ENCODE measurements at places on chromosomes 11 and 22.

DNA sequence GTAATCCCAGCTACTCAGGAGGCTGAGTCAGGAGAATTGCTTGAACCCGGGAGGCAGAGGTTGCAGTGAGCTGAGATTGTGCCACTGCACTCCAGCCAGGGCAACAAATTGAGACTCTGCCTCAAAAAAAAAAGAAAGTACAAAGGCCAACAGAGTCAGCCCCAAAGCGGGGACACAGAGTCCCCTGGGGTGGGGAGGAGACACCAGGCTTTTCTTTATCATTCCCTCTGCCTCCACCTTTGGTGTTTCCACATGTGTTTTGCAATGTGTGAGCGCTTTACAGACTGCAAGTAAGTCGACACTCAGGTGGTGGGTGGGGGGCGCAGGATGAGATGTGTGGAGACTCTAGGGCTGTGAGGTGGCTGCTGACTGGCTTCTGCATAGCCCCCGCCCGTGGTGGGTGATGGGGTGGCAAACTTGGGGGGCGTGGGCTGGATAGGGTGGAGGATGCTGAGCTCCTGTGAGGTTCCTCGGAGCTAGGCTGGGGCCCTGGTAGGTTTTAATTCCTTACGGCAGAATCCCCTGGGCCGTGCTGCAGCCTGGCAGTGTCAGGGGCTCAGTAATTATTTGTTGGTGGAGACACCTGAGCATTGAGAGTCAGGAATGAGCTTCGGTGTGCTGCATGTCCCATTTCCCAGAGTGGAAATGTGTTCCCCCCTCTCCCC, 177.2 kb downstream of the CTTN start:
- DNase-seq = no peak

DNA sequence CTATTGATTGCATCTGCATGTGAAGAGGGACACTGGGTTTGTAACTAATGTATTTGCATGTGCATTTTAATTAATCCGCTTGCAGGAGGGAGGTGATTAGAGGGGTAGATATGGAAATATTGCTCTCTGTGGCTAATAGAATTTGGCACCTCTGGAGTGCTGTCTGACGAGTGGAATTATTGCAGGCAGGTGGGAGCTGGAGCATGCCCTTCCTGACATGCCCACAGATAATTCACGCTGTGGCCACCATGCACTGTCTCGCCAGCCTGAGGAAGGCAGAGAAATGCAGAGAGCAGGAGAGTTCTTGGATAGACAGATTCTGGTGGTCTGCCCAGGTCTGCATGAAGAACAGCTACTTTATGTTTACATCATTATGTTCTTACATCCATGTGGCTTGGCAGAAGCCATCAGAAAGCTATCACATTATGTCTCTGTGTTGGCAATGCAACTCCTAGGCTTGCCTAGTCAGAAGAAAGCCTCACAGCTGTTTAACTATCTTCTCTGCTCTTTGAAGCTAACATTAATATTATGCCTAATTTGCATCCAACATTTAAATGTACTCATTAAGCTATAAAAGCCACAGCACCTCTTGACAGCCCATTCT, 89.4 kb upstream of the DRD2 start:
- DNase-seq = no peak

DNA sequence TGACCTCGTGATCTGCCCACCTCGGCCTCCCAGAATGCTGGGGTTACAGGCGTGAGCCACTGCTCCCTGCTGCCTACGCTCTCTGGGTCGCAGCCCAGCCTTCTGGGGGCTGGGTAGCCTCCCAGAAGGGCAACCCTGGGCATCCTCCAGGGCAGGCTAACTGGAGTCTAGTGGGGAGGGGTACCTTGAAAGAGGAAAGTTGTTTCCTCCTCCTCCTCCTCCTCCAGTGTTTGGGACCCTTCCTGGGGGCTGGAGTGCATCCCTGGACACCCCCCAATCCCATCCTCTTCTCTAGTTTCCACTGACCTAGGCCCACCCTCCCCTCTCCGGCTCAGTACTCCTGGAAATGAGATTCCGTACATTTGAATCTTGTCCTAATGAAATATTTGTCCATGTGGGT, 1.3 kb downstream of the PNPLA3 start:
- no peak for DNase-seq

DNA sequence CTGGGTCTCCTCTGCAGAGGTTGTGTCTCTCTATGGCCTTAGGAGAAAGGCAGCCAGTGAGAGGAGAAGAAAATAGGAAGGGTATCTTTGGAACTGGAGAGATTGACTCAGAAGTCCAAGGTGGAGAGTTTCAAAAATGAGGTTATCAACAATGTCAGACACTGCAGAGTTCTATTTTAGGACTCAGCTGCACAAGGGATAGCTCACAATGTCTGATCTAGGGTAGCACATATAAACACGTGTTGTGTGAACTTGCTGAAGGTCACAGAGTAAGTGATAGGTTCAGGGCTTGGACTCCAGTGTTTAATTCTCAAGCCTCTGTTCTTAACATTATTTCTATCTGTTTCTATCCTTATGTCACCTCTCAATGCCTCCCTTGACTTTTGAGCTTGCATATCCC, 305.0 kb upstream of the LARGE1 start:
- DNase-seq = no peak

GRCh38 chr22:35739076-35739930, 21.6 kb downstream of the APOL5 start:
- DNase-seq = no peak

DNA sequence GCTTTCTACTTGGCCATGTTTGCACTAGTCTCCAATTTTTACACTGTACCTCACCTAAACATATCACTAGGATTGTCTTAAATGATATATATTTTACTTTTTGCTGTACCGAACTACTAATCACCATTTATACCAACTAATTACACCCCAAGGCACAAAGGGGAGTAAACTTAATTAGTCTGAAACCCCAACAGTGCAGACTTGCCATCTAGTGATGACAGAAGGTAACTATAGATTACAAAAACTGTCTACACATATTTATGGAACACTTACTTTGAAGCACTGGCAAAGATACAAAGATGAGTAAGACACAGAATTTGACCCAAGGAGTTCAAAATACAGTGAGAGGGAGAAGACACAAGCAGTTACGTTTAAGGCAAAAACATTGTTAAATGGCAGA, 139.7 kb downstream of the CNTN5 start:
- no peak for DNase-seq

- no peak for DNase-seq
Measured at GRCh38 chr11:77141034-77141433, 13.0 kb downstream of the MYO7A start.

GRCh38 chr11:134052988-134053945, 15.6 kb upstream of the JAM3 start:
- no peak for DNase-seq

GRCh38 chr11:119885861-119886567, 157.0 kb upstream of the NECTIN1 start:
- no peak for DNase-seq

DNA sequence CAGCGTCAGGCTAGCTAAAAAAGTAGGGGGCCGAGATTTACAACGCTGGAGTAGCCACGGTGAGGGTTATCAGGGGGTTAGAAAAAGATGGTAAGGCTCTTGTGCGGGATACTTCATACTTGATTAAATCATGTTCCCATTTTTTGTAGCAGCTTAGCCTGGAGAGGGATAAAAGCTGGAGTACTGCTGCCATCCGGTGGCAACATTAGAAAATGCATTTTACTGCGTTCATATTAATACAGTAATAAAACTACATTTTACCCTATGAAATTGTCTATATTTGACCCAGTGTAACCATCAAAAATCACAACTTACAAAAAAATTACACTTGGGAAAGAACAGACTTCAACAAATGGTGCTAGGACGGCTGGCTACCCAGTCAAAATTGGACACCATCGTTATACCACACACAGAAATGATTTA, 17.3 kb downstream of the RPUSD4 start:
- peak; percentile 18 for DNase-seq

GRCh38 chr11:68255526-68255925, 16.2 kb downstream of the C11orf24 start:
- DNase-seq = no peak

- DNase-seq = no peak
Measured at GRCh38 chr11:122871302-122871701, 11.3 kb upstream of the JHY start.

- no peak for DNase-seq
Measured at GRCh38 chr11:90884181-90884580, 661.3 kb upstream of the CHORDC1 start.

- DNase-seq = no peak
Measured at GRCh38 chr11:4551346-4551979, 6.5 kb downstream of the OR52M1 start.

- no peak for DNase-seq
Measured at GRCh38 chr11:3092603-3093141, 35.4 kb upstream of the CARS1 start.

GRCh38 chr22:22605074-22605404, 39.4 kb upstream of the GGTLC2 start:
- no peak for DNase-seq

DNA sequence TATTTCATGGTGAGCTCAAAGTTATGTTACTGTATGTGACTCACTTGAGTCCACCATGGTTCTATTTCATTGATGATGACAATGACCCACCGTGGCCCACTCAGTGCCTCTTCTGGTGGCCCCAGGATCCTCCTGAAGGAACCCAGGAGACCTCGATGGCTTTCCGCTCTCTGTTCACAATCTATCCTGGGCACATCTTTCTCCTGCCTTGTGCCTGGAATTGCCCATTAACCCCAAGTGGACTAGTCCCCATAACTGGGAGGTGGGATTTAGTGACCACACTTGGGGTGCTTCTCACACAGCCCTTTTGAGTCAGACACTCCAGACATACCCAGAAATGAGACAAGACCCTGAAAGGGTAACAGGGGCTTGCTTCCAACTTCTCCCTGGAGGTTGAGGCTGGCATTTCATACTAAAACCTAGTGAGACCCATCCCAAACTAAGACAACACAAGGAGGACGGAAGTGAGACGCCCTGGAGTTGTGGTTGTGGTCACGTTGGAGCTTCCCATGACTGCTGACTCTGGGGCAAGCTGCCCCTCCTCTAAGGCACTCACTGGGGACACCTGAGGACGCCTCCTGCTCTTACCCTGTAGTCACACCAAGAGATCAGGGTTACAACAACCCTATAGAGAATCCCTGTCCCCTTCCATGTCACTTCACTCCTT, 22.1 kb downstream of the IGLL5 start:
- DNase-seq = no peak

DNA sequence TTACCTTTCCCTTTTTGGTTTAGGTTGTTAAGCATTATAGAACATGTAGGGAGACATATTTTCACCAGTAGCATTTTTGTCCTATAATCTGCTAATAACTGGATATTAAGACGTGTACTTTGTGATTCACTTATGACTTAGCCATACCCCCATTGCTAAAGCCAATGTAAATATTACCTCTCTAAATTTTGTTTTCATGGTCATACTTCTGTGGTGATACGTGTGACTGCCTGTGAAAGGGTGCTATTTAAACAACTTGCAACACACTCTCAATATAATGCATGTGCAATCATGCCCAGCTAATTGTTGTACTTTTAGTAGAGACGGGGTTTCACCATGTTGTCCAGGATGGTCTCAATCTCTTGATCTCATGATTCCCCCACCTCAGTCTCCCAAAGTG, 36.2 kb upstream of the PAK1 start:
- DNase-seq = no peak

DNA sequence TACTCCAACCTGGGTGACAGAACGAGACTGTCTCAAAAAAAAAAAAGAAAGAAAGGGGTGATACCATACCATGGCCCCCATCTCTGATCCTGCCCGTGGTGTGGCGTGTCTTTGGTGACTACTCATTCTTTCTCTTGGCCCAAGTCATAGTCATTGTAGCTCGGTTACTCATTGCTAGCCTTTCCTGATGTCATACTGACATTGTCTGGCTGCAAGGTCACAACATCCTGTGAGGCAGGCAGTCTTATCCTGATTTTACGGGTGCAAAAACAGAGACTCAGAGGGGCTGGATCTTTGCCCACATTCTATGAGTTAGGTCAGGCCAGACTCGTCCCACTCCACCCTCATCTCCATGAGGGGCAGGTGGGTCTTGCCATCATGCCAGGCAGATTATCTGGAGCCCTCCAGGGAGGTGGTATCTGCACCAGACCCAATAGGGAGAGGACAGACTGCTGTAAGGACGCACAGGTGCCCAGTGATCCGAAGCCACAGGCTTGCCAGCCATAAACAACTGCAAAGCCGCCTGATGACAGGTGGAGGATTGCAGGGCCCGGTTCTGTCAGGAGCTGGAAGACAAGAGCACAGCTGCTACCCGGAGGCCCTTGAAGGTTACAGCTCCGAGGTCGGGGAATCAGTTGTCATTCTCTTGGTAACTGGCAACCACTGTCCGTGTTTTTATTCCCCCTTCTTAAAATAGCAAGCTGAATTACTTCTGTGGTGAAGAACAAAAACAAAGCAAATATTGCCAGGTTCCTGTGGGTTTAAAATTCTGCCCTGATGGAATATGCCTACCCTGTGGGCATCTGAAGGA, 13.8 kb downstream of the TOM1 start:
- no peak for DNase-seq

GRCh38 chr22:42644422-42645340, 4.3 kb upstream of the ATP5MGL start:
- DNase-seq = no peak

DNA sequence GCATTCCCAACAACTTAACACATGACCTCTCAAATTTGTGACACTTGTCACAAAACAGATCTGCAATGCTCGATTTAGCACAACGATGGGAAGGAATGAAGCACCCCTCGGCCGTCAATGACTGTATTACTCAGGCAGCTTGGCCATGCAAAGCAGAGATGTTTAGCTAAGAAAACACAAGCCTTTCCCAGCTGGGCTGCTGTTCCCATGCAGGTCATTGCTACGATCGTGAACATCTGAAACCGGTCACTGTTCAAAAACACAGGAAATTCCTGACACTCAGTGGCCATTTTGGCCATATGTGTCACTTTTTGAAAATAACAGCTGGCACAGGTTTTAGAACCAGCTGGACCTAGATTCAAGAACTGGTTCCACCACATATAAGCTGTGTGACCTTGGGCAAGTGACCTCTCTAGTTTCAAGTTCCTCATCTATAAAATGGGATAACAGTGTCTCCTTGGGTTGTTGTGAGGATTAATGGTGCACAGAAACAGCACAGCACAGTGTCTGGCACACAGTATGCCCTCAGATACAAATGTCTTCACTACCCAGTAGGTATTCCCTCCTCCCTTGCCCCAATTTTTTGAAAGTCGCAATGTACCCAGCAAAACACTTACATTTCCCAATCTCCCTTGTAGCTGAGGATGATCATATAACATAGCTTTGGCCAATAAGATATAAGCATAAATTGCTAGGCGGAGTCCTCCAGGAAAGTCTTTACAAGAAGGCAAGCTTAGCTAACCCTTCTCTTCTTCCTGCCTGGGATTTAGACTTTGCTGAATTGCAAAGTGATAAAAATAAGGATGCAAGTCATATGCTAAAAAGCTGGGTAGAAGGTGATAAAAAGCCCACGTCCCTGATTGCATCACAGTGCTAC, 93.1 kb downstream of the C11orf58 start:
- no peak for DNase-seq

- no peak for DNase-seq
Measured at GRCh38 chr11:44785856-44786607, 59.3 kb downstream of the TSPAN18 start.

- DNase-seq = no peak
Measured at GRCh38 chr11:81963018-81963417, 770.6 kb downstream of the FAM181B start.

GRCh38 chr11:64842851-64843685, 1.4 kb downstream of the CDC42BPG start:
- DNase-seq = no peak

- no peak for DNase-seq
Measured at GRCh38 chr11:3133261-3134217, 31.6 kb downstream of the OSBPL5 start.
